ENCODE measurements at places on chromosomes 4 and X.

DNA sequence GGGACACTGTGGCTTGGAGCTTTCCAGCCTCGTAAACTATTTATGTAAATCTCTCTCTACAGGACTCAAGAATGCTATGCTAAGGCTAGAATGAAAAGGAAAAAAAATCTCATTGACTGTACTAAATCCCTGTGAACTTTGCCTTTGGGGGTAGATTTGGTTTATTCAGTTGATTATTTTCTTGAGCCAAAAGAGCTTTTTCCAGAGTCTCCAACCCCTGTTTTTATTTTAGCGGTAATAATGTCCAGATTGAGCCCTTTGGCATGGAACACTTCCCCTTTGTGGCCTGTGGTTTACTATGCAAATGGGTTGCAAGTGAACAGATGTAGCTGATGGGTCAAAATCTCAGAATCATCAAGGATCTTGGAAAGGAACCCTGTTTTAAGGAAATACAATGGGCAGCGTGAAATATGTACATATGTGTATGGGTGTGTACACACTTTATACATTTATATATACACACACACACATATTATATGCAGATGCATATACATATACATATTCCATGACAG is 72.9 kb downstream of the FAM9B start:
- DNase-seq, result no peak

GRCh38 chr4:8128100-8128856 is 30.3 kb downstream of the ABLIM2 start:
- no peak for DNase-seq

DNA sequence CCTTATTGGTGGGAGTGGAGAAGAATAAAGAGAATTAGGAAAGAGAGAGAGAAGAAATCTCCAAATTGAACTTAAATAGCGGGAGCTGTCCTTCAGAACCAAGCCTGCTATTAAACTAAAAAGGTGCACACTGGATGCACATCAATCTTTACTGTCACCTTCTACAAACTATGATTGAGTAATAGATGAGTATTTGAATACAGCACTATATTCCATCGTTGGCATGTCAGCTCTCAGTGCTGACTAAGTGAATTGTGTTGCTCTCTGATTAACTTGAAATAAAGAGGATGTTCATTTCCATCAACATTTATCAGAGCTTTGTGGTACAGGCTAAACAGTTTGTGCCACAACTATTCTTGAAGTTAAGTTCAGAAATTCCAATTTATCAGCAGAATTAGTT is 143.7 kb upstream of the PABPC4L start:
- DNase-seq, result no peak

GRCh38 chr4:173166491-173166890 is 2.1 kb upstream of the GALNT7 start:
- DNase-seq, result no peak

GRCh38 chr4:156954587-156954986 is 17.0 kb downstream of the PDGFC start:
- no peak for DNase-seq

- DNase-seq, result no peak
Observed at GRCh38 chr4:171334549-171334948, 478.7 kb upstream of the GALNTL6 start.

GRCh38 chrX:139026811-139027210 is 315.3 kb upstream of the FGF13 start:
- no peak for DNase-seq

DNA sequence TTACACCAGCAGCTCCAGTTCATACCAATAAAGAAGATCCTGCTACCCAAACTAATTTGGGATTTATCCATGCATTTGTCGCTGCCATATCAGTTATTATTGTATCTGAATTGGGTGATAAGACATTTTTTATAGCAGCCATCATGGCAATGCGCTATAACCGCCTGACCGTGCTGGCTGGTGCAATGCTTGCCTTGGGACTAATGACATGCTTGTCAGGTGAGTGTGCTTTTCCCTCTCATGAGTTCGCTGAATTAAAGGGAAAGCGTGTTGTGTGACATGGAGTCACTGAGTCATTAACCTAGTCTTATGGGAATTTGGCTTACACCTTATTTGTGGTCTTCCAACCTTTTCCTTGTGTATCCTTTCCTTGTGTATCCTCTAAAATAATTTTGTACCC is 15.9 kb downstream of the TMEM165 start:
- no peak for DNase-seq

GRCh38 chr4:74294681-74295080 is 13.6 kb upstream of the EPGN start:
- DNase-seq, result no peak

GRCh38 chrX:114162068-114162735 is 421.7 kb upstream of the HTR2C start:
- DNase-seq, result no peak

GRCh38 chr4:6688879-6689505 is 4.7 kb upstream of the S100P start:
- DNase-seq, result peak; percentile 82

DNA sequence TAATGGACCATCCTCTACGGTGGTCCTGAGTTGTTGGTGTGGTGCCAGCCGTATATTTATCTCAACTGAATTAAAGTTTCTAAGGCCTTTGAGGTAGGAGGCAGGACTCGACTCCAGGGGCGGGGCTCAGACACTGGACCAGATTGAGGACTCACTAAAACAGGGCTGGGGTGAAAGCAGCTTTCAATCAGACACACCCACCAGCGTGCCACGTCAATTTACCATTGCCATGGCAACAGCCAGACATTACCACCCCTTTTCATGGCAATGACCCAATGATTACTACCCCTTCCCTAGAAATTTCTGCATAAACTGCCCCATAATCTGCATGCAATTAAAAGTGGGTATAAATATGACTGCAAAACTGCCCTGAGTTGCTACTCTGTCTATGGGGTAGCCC is 6.7 kb upstream of the TLR1 start:
- no peak for DNase-seq

DNA sequence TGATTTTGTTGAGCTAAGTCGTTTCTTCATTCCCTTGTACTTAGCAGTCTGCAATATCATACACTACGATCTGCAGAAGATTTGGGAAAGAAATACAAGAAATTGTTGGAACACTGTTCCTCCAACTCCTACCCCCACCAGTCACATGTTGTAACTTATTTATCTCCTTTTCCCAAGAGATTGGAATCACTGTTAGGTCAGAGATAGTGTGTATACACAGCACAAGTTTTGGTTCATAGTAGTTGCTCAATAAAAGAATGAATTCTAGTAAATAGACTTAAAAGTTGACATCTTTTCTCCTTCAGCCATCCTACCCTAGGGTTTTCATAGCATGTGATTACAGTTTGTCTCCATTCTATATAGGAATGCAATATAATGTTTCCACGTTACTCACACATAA is 68.8 kb downstream of the ARFIP1 start:
- DNase-seq, result no peak

DNA sequence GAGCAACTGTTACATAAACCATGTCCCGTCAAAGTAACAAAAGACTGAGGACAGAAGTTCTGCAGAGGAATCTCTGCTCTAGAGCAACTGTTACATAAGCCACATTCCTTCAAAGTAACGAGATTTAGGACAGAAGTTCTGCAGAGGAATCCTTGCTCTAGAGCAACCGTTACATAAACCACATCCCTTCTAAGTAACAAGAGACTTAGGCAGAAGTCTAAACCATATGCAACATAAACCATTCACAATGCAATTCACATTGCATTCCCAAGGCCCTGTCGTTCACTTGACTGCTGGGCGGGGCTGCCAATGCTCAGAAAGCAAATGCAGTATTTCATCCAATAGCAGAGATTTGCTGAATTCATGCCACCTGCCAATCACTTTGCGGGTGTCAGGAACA is 124.4 kb upstream of the PUDP start:
- no peak for DNase-seq

DNA sequence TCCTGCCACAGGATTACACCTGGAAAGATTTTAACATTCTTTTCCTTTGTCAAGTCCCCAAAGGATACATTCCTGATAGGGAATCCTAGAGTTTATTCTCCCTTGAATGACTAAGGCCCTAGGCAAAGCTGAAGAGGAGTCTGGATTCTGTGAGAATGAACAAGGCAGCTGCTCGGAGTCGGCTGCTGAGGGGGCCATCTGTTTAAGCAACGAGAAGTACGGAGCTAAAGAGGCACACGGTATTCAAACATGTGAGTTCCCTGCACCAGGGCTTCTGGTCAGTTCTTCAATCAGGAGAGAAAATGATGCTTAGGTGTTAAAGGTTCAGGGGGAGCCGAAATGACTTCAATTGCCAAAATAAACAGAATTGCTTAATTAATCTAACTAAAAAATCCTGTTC is 97.6 kb downstream of the MGST2 start:
- no peak for DNase-seq

DNA sequence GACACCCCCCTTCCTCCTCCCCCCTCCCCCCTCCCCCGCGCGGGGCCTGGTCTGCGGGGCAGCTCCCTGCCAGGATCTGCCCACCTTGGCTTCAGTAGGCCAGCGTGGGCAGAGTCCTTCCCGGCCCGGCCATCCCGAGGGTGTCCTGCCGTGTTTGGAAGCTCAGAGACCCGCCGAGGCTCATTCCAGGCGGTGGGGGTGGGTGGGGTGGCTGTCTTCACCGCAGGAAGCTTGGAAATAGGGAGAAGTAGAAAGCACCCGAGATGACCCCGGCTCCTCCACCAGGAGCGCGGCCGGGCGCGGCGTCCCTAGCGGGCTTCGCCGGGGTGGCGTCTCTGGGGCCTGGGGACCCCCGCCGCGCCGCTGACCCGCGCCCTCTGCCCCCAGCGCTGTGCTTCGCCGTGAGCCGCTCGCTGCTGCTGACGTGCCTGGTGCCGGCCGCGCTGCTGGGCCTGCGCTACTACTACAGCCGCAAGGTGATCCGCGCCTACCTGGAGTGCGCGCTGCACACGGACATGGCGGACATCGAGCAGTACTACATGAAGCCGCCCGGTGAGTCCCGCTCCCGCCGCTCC is 1.6 kb downstream of the NAT8L start:
- DNase-seq, result no peak

GRCh38 chr4:118923891-118924290 is 35.2 kb downstream of the SYNPO2 start:
- no peak for DNase-seq

- DNase-seq, result no peak
Observed at GRCh38 chr4:128658214-128658631, 151.3 kb upstream of the JADE1 start.
